ENCODE measurements at places on chromosomes 5 and 9.

GRCh38 chr9:82882138-82882537, 180.8 kb downstream of the RASEF start:
- no peak for DNase-seq

DNA sequence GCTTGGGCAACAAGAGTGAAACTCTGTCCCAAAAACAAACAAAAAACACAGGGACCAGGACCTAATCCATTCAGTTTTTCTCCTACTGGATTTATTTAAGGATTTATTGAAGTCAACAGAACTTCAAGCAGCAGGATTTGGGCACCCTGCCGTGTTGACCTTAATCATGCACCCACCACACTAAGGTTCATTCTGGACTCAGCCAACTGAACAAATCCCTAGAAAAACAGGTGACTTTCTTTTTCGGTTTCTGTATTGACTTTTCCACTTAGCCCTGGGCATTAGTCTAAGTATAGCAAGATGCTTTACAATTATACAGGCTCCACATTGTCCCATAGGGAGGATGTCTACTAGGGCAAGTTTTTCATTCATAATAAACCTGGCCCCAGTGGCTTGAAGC, 30.0 kb downstream of the ZNF131 start:
- DNase-seq = no peak

GRCh38 chr9:38331141-38331540, 61.4 kb upstream of the ALDH1B1 start:
- no peak for DNase-seq

DNA sequence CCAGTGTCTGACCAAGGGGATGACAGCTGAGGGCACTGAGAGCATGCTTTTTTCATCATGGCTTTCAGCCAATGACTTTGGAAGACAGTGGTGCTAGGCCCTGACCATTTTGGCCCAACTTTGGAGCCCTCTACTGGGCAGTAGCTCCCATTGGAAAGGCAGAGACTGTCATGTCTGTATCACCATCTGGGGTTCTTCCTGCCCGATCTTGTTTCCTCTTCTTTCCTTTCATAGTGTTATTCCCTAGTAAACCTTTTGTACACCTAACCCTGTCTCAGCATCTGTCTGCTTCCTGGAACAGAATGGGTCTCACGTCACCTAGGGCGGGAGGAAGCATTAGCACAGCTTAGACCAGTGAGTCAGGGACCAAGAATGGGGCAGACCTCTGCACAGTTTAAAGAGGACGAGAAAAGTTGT, 97.4 kb upstream of the MAST4 start:
- DNase-seq = peak; percentile 25

GRCh38 chr9:126860757-126861466, 473 bp downstream of the ZBTB34 start:
- peak; percentile 40 for DNase-seq

DNA sequence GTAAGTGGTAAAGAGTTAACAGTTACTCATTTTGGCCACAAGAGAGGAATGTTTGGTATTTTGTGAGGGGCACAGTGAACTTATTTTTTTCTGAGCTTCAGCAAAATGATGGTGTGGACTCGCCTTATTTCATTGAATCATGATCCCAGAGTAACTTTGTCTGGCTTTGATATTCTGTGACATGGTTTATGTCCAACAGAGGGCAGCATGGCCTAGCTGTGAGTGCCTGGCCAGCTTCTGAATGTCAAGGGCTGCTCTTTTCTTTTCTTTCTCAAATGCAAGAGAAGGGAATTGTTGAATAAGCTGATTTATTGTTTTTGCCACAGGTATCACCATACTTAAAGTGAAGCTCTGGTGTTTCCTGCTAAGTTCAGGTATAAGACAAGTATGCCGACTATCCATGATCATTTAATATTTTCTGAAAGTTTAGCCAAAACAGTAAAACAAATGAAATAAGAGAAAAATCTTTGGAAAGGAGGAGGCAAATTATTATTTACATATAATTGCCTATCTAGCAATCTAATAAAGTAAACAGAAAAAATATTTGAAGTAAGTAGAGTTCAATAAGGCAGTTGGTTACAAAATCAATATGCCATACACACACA, 31.7 kb downstream of the MRPL22 start:
- DNase-seq = peak; percentile 23

GRCh38 chr9:133701981-133702797, 36.0 kb downstream of the SARDH start:
- DNase-seq = peak; percentile 88

DNA sequence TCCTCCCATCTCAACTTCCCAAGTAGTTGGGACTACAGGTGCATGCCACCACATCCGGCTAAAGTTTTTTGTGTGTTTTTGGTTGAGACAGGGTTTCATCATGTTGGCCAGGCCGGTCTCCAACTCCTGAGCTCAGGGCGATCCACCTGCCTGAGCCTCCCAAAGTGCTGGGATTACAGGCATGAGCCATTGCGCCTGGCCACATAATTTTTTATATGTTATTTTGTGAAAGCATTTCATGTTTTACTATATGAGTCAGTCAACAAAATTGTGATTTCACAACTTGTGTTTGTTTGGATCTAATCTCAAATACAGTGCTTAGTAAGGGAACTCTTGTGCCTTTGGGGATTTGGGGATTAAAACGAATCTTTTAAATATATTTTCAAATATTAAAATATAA, 20.0 kb upstream of the FAM120AOS start:
- DNase-seq = no peak

DNA sequence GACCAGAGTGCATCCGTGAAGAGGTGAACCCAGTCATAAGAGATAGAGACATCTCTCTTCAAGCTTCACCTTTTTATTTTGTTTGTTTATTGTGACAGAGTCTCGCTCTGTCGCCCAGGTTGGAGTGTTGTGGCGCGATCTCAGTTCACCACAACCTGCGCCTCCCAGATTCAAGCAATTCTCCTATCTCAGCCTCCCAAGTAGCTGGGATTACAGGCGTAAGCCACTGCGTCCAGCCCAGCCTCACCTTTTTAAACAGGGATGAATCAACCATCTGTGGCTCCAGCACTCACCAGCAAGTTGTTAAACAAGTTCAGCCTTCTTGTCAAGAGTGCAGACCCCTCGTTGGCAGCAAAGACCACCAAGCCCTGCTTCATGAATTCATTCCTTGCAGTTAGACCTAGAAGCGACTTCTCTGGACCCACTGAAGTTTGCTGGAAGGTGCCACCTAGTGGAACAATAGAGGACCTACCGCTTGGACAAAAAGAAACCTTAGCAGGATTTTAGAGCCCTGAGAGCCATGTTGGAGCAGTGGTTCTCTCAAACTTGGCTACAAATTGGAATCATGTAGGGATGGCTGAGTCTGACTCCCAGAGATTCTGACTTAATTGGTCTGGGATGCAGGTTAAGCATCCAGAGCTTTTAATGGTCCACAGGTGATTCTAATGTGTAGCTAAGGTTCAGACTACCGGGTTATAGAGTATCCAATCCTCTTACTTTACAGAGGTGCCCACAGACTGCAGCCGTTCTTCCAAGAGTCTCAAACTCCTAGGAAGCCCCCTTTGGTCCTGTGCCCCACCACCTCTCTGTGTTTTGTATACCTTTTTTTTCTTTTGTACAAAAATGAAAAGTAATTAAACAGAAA, 10.5 kb upstream of the GALNT10 start:
- DNase-seq = peak; percentile 52

DNA sequence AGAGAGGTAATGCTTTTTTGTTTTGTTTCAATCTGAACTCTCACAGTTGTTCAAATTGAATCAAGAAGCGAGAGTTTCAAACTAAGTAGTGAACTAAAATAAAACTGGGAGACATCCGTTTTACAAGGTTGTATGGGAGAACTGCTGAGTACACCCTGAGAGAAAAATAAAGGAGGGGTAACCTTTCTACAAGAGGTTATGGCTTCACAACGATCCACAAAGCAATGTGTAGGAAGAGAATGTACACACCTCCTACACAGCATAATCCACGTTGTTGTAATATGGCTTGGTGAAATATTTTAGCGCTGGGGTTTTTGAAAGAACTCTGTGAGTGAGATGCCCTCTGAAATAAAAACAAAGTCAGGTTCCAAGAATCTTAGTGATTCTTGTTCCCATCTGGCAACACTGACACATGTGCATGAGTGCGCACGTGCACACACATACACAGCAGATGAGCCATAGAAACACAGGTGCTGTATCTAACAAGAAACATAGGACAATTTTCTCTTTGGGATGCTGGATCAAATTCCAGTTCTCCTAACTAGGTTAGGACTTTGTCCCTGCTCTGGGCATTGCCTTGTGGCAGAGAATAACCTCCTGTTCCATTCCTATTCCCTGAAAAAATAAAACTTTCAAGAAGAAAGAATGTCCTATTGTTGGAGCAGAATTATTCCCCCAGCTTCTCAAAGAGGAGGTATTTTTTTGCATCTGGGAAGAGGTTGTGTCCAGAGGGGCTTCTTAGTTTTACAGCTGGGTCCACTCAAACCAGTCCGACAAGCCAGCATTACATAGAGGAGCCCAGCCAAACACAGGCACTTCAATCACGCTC, 94.5 kb upstream of the EFNA5 start:
- DNase-seq = no peak

GRCh38 chr5:75017971-75018370, 34.4 kb downstream of the GCNT4 start:
- no peak for DNase-seq

- DNase-seq = no peak
These were observed 72.8 kb downstream of the TLE4 start for GRCh38 chr9:79644601-79645000.

DNA sequence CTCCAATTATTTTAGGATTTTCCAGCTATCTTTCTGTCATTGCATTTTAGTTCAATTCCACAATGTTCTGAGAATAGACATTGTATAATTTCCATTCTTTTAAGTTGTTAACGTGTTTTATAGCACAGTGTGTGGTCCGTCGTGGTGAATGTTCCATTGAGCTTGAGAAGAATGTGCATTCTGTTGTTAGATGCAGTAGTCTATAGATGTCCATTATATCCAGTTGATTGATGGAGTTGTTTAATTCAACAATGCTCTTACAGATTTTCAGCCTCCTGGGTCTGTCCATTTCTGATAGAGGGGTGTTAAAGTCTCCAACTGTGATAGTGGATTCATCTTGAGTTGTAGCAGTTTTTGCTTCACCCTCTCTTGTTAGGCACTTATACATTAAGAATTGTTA, 1587.7 kb upstream of the NUDT12 start:
- DNase-seq = no peak

GRCh38 chr9:88433583-88434255, 45.5 kb downstream of the SPIN1 start:
- no peak for DNase-seq

DNA sequence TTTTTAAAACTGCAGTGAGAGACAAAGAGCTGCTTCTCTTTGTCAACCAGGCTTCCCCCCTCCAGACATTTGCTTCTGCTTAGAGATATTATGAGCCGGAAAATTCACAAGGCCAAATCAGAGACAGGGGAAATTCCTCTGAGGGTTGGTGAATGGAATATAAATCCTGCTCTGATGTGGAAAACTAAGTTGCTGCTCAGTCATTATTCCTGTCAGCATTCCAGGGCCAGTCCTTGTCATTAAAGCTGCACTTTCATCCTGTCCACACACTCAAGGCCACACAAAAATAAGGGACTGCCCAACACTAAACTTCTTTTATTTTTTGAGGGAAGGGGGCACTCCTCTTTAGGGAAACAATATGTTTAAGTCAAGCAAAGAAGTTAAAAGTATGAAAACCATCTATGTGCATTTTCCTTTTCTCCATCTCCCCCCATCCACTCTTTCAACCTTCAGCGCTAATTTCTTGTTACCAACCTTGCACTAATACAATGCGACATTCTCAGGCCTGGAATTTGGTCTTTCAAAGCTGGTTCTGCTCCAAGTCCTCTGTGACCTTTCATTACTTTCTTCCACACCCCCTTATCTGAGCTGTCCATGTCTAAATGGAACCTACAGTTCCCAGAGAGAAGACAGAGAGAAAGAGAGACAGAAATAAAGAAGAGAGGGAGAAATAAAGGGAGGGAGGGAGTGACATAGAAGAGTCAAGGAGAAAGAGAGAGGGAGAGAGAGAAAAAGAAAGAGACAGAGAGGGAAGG, 118.9 kb upstream of the S1PR3 start:
- DNase-seq = no peak

GRCh38 chr5:133707629-133708028, 95.3 kb upstream of the FSTL4 start:
- DNase-seq = no peak

GRCh38 chr5:14848385-14848784, 23.2 kb downstream of the ANKH start:
- no peak for DNase-seq

GRCh38 chr9:89576404-89576839, 28.4 kb upstream of the GADD45G start:
- DNase-seq = peak; percentile 35

GRCh38 chr5:169871826-169872490, 108.3 kb downstream of the INSYN2B start:
- no peak for DNase-seq

GRCh38 chr9:128072144-128073021, 4.4 kb downstream of the SLC25A25 start:
- peak; percentile 84 for DNase-seq

GRCh38 chr5:44801992-44802391, 6.8 kb upstream of the MRPS30 start:
- DNase-seq = no peak

DNA sequence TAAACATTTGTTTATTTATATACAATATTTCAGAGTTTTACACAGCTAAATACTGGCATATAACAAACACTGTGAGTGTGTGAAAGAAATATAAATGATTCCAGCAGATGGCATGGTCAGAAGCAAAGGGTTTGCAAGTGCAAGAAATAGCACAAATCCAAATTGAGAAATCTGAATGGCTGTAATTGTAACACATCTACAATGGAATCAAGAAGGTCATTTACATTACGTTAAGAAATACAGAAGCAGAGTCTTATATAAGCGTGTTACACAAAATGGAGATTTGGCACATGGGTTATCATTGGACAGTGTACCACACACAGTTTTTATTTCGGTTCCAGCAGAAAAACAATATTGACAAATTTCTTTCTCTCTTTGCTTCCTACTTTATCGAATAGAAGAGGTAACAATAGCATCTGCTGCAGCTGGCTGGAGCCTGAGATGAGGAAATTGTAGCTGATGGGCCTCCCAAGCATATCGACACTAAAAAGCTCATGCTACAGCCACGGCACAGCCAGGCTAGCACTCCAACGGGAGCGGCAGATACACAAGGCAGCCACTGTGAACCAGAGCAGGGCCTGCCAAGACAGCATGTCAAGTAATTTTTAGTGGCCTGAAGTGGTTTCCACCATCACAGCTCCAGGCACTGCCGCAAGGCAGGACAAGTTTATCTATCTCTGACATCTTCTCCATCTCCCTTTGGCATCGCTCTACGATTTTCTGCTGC, 564.6 kb upstream of the DMAC1 start:
- DNase-seq = no peak

DNA sequence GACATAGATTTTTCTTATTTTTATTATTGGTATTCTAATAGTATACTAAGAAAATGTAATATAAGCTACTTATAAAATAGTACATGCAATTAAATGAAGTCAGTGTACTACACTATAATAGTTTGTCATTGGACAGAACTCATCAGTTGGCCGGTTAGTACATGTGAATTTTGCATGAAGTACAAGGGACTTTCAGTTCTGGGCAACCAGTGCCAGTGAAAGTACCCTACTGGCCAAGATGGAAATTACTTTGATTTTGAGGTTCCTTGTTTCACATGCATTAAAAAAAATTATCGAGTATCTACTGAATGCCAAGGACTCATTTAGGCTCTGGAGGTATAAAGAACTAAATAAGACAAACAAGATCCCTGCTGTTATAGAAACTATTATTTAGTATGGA, 213.4 kb upstream of the ELL2 start:
- DNase-seq = no peak

- no peak for DNase-seq
These were observed 174.7 kb upstream of the FBXL17 start for GRCh38 chr5:108556441-108557145.

All from activated naive CD4-positive, alpha-beta T cell treated with anti-CD3 and anti-CD28 coated beads for 36 hours (primary cell).